ENCODE measurements at places on chromosomes 5 and 9. TPM values are rescaled to one million over a fixed set of nuclear protein-coding genes. Genes with fewer than 3 reads are reported as not detected.
A peak's percentile ranks its signal among the peaks of the same experiment; 100 is the strongest.

SPATA31C1 gene
- not detected for total RNA-seq

IL31RA gene
- 0.32 TPM for total RNA-seq

STK32A gene
- not detected for total RNA-seq

ANKRD34B gene
- not detected for total RNA-seq

ADAMTS13 gene
- total RNA-seq = 3.2 TPM

ALDH1A1 gene
- total RNA-seq = not detected

GLRA1 gene
- total RNA-seq = not detected

NPR3 gene
- total RNA-seq = 0.10 TPM

OR1J2 gene
- total RNA-seq = not detected

GRCh38 chr5:54249210-54250028 lies 61.0 kb downstream of the ARL15 start:
- peak; percentile 19 for DNase-seq

DNA sequence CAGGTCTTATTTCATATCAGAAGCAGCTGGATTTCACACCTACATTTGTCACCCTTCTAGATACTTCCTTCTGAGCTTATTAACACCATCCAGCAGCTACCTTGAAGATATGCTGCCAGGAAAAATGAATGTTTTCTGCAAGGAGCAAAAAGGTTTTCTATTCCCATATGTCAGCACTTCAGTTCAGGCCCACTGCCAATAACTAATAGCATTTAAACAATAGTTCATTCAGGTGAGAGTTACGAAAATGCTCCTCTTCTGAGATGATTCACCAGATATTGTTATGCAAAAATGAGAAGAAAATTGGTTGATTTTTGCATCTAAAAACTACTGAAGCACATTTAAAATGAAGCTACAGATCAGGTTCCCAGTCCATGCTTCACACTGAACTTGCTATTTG lies 56.4 kb upstream of the ISL1 start:
- DNase-seq = no peak

DNA sequence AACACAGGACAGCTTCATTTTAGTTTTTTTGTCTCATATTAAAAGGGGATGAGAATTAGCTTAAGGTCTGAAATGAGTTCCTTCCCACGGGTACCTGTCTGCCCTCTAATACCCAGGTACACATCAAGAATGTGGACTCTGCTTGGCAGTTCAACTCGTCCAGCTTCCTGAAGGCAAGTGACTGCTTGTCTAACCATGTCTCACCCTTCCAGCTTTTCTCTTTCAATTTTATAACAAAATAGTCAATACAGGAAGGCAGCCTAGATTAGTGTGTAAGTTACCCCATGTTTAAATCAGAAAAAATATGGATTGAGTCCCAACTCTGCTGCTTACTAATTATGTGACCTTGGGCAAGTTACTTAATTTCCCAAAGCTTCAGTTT lies 50.5 kb upstream of the C5orf46 start:
- no peak for DNase-seq

- DNase-seq = no peak
Measured at GRCh38 chr5:139662617-139663016, 14.5 kb downstream of the CXXC5 start.

DNA sequence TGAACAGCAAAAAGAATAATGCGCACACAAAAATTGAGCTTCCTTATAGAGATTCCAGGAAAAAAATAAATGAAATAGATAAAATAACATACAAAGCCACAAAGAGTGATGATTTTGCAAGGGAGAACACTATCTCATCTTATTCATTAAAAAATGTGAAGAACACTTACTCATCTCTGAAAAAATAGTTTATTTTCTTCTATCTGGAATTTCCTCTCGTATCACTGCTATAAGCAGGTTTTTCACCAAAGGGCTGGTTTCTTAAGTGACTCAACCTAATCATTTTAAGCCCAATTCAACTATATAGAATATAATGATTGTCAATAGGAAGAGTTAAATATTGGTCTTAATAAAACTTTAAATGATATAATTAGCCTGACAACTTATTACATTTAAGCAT lies 504.9 kb downstream of the NR2F1-AS1 start:
- no peak for DNase-seq

DNA sequence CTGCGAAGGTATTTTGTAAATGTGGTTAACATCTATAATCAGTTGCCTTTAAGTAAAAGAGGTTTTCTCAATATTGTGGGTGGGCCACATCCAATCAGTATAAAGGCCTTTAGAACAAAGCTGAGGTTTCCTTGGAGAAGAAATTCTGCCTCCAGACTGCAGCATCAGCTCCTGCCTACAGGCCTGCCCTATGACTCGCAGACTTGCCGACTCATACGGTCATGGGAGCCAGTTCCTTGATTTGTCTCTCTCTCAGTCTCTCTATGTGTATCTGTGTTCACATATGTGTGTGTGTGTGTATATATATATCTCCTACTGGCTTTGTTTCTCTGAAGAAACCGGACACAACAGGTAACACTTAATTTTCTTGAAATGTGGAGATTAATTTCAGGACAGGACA lies 45.3 kb downstream of the SLC36A1 start:
- peak; percentile 12 for DNase-seq

DNA sequence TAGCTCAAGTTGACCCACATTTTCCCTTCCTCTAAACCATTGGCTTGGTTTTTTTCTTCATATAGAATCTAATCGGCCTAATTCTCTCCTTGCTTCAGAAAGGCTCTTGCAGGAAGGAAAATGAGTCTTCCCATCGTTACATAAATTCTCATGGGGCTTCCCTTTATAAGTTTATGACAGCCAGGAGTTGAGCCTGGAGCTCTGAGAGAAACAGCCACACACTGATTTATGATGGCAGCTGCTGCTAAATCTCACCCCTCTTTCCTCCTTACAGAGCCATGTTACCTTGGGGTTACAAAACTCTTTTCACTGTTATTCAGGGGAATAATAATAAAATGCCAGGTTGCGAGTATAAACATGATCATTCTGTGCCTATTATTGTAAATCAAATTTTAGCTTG lies 5.2 kb upstream of the RNF14 start:
- DNase-seq = no peak

DNA sequence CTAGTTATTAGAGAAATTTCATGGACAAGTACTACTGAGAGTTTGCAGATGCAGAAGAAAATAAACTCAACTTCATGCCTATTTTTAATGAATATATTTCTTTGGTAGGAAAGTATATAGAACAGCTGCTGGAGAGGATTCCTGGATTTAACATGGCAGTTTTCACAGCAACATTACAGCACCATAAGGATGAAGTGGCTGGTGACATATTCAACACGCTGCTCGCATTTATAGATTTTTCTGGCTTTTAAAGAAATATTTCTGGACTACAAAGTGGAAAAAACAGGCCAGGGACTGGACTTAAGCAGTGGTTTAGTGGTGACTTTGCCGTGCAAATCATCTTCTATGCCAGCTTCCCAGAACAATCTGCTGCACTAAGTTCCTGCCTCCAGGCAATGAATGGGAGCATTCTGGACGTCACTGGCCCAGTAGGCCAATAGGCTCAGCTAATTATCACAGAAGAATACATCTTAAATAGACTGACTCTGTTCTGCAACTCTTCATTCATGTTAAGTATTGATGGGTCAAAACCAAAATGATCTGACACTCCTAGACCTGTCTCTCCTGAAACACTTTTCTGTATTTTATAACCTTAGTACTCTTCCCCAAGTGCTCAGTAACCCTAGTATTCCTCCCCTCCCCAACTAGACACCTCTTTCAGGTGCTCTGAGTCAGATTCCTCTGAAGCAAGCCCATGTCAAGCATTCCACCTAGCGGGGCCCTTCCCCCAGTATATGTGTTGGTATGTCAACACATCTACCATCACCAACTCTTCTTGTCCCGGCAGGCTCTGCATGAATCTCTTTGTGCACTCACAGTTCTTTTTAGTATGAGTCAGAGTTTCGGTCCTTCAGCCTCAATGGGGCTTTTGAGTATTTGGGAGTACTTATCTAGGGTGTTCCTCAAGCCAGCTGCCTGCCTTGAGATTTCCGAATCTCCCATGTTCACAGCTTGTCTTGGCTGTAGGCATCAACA lies 625.5 kb downstream of the CHSY3 start:
- DNase-seq = no peak

DNA sequence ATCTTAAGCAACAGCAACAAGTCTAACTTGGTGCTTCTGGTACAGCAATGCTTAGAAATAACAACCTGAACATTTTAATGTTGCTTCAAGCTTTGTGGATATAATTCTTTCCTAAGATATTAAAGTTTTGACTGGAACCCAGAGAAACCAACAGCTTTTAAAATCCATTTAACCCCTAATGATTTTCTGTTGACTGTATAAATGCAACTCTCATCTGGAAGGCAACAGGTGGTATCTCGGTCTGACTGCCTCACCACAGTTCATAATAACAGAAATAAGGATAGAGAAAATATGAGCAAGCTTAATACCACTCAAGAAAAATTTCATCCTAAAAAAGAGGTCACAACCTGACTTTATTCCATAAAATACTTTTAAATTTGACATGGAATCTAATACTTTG lies 116.9 kb downstream of the HOMER1 start:
- no peak for DNase-seq

DNA sequence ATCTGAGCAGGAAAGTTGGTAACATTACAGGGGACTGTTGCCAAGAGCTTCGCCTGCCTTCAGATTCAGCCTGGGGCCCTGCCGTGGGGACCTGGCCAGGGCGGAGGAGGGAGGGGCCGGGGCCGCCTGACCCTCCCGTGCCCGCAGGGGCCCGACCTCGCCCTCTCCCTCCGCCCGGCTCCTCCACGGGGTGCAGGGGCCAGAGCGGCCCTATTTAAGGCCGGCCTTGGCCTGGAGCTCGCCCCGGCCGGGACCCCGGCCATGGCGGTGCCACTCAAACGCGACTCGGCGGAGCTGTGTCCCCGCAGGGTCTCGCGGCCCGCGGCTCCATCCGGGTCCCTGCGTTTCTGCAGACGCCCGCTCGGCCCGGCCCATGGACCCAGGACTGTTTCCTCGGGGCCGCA lies 757 bp downstream of the TMEM250 start:
- DNase-seq = no peak

DNA sequence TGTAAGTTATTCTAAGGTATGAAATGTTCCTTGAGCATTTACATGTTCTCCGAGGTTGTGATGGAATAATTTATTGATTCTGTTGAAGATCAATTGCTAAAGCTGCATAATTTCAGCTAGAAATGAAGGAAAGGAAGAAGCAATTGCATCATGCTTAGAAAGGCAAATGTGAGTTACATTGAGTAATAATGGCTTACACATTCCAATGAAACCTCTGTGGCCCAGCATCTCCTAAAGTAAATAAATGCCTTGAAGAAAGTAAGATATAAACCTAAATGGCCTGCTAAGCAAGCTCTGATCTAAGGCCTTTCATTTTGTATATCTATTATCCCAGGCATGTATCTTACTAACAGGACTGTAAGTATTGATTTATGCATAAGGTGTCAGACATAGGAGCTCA lies 677.3 kb upstream of the RGMB start:
- DNase-seq = no peak

DNA sequence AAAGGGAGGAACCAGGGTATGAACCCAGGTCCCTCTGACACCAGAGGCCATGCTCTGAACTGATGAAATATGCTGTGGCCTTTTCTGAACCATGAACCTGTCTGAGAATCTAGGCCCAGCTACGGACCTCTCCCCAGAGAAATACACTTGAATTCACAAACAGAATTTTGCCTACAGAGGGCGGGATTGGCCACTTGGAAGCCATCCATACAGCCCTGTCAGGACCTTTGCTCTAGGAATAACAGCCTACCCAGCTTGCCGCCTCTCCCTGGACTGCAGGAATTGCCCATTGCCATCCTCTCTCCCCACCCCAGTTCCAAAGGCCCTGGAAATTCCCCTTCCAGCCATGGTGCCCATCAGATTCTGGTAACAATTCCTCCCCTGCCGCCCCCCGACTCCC lies 26.6 kb downstream of the MORN5 start:
- DNase-seq = no peak

GRCh38 chr5:25029004-25029403 lies 384.2 kb upstream of the CDH10 start:
- DNase-seq = no peak

GRCh38 chr5:59416451-59416850 lies 477.1 kb downstream of the PDE4D start:
- DNase-seq = no peak

GRCh38 chr9:126506361-126507317 lies 107.1 kb upstream of the LMX1B start:
- no peak for DNase-seq

DNA sequence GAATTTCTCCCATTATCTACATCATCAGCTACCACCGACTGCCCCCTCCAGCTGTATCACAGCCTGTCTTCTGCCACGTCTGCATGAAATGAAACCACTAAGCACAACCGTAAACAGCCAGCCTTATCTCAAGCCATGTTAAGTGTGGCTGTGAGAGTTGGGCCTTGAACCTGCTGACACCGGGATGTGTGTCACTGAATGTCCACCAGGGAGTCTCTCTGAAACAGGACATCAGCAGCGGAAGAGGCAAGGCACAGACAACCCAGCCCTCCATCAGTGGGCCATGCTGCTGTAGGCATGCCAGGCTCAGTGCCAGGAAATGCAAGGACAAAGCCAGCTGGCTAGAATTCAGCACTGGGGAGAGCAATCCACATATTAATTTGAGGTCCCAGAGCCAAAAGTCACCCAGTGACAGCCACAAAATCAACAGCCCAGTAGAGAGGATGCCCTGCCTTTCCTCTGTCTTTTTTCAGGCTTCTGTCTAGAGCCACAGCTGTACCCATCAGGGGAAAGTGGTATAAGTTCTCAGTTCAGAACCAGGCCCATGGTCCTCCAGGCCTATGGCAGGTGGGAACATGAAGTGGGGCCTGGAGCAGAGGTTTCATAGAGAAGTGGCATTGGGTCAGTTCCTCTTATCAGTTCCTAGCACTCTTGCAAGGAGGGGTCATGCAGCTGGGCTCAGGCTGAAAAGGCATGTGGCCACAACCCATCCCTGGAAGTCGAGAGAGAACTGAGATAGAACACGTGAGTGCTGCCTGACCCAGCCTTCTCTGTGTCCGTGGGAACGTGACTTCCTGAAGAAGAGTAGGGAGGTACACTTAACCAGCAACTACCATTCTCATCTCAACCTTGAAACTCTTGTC lies 199.4 kb downstream of the ESM1 start:
- no peak for DNase-seq

- DNase-seq = no peak
Measured at GRCh38 chr5:17359451-17360011, 138.5 kb upstream of the TAF11L2 start.

DNA sequence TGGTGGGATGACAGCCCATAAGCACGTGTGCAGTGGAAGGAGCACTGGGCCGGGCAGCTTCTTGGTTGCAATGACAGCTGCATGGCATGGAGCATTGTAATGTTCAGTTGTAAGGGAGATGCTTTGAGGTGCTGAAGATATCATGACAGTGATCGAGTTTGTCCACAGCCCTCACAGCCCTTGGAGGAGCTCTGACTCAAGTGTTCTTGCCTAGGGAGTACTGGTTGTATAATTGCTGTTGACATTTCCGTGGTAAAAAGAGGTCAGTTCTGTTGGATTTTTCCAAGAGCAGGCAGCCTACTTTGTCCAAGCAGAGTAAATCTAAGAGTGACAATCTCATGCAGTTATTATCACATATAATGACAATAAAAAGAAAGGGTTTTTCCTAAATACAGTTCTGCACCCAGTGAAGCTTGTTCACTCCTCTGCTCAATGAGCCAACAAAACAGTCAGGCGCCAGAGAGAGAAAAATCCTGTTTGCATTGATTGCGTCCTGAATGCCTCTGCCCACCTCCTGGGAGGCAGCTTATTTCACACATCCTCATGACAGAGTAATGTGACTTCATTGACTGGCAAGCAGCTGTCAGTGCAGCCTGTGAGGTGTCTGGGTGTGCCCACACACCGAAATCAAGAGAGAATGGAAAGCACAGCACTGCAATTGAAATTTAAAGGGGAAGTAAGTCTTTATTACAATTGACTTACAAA lies 248.0 kb downstream of the NTRK2 start:
- no peak for DNase-seq
